ENCODE measurements at places on chromosomes 13 and 19.
A peak's percentile ranks its signal among the peaks of the same experiment; 100 is the strongest.

- no peak for DNase-seq
Observed at GRCh38 chr13:92179223-92179622, 780.8 kb downstream of the GPC5 start.

- DNase-seq, result no peak
Observed at GRCh38 chr13:101925731-101926130, 473.3 kb downstream of the ITGBL1 start.

DNA sequence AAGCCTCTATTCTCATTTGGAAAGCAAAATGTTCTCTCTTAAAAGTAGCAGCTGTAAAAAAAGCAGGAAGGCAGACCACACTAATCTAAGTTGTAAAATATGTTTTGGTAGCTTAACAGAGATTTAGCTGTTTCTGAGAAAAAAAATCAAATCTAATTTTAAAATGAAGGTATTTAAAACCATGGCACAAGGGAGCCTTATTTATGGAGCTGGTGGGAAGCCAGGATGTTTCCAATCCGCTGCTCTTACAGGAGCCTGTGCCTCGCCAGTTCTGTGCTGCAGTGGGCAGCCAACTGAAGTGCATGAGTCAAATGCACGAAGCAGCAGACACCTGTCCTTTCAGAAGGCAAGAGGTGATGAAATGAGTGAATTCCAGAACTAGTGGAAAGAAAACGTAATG, 28.2 kb downstream of the GPC6 start:
- no peak for DNase-seq

- no peak for DNase-seq
Observed at GRCh38 chr19:3024870-3025548, 4.1 kb downstream of the TLE2 start.

DNA sequence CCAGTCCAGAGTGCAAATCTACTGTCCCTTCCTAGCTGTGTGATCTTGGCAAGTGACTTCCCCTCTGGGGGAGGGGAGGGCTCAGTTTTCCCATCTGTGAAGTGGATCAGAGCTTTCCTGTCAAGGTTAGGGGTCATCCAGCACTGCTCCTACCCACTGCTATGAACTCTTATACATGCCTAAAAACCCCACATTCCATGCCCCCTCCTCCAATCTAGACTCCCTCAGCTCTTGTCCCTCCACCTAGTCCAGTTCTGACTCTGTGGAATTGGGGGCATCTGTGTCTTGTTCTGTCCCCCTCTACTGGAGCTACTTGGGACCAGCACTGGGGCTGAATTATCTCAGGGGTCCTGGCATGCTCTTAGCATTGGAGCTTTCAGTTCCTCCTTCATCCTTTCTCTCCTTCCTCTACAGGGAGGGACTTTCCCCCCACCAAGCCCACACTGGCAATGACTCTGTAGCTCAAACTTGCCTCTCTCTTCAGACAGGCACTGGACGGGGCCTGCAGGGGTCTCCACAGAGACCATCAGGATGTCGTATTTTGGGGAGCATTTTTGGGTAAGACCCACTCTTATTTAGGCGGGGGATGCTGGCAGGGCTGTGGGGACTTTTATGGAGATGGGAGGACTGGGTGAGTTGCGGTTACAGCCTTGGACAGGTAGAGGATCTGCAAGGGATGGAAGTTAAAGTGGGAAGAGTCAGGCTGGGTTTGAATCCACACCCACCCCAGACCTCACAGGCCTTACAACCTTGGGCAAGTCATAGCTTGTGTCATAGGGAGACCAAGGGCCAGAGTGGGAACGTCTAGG, 3.6 kb downstream of the FCHO1 start:
- DNase-seq, result no peak

GRCh38 chr13:34458756-34459715, 483.0 kb upstream of the NBEA start:
- DNase-seq, result no peak

GRCh38 chr19:35264268-35265125, 4.3 kb upstream of the USF2 start:
- DNase-seq, result no peak

DNA sequence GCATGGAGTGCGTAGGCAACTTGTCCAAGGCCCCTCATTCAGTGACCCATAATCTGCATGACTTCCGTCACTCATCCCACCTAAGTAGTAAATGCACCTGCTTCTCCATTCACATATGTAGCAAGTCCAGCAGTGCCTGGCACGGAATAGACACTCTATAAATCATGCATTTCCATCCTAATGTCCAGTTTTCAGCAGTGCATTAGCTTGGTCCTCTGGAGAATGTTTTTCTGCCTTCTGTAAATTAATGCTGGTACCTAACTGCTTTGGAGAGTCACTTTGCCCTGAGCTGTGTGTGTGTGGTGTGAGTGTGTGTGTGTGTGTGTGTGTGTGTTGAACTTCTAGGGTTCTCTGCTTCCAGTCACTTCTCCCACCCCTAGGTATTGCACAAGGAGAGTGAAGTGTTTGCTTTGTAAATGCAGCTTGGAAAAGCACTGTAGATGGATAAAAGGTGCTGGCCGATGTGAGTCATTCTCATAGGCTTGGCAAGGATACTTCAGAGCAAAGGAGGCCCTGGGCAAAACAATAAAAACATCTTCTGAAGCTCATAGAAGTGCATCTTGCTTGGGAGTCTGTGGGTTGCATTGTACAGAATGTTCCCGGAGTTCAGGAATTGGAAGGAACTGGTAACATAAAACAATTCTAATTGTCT, 181.8 kb downstream of the KATNAL1 start:
- peak; percentile 74 for DNase-seq

- no peak for DNase-seq
Observed at GRCh38 chr13:50079655-50080202, 64.5 kb downstream of the KCNRG start.

DNA sequence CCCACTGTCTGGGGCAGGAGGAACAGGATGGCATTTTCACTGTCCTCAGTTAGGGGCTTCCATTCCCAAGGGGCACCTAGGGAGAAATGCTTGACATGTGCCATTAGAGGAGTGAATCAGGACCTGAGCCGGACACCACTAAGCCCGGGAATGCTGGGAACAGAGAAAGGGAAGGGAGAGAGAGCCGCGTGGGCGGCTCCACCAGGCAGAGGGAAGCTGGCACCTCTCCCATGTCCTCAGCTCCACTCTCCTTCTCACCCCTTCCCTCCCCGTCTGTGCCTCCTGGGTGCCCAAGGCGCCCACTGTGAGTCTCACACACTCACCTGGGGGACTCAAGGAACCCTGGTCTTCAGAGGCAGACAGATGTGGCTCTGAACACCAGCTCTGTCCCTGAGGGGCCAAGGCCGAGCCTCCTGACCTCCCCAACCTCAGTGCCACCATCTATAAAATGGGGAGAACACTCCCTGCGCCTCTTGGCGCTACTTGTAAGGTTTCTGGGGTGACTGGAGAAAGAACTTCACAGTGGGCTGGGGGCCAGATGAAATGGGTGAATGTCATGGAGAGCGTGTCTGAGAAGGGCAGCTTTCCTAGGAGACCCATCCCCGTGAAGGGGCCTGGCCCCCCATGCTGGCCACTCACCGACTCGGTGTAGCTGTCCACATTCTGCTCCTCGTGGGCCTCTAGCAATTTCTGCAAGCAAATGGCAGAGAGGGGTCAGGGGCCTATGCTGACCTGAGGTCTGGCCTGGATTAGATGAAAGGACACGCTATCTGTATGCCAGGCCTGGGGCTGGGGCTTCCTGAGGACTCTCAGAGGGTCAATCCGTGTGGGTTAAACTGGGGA, 5.3 kb upstream of the KPTN start:
- DNase-seq, result no peak

GRCh38 chr19:33110137-33110910, 21.6 kb upstream of the WDR88 start:
- peak; percentile 83 for DNase-seq

GRCh38 chr13:110319774-110320509, 12.9 kb downstream of the COL4A2 start:
- DNase-seq, result peak; percentile 67
